ENCODE measurements at places on chromosomes 7 and 10.
A peak's percentile ranks its signal among the peaks of the same experiment; 100 is the strongest.

- no peak for DNase-seq
Observed at GRCh38 chr7:36037121-36037662, 115.9 kb upstream of the EEPD1 start.

- DNase-seq = no peak
Observed at GRCh38 chr7:116317907-116318306, 107.6 kb downstream of the TES start.

- no peak for DNase-seq
Observed at GRCh38 chr7:92669616-92670165, 79.5 kb upstream of the FAM133B start.

- DNase-seq = no peak
Observed at GRCh38 chr10:114823077-114823463, 1.5 kb downstream of the FHIP2A start.

DNA sequence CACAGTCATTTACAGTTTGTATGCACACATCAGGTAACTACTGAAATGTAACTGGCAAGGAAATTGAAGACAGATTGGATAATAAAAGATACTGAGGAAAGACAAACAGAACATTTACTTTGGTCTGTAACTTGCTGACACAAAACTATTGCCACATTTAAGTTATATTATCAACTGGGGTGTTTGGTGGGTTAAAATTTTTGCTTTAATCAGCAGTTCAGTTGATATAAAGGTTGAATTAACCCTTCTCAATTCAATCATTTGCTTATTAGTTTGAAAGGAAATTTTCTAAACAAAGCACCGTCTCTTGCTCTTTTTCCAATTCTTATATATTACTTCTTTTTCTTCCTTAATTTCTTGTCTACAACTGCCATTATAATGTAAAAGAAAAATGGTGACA is 102.4 kb downstream of the TMEM26 start:
- no peak for DNase-seq

- peak; percentile 13 for DNase-seq
Observed at GRCh38 chr7:128164061-128164954, 76.8 kb upstream of the LEP start.

- DNase-seq = no peak
Observed at GRCh38 chr10:113539789-113540188, 13.1 kb upstream of the HABP2 start.

DNA sequence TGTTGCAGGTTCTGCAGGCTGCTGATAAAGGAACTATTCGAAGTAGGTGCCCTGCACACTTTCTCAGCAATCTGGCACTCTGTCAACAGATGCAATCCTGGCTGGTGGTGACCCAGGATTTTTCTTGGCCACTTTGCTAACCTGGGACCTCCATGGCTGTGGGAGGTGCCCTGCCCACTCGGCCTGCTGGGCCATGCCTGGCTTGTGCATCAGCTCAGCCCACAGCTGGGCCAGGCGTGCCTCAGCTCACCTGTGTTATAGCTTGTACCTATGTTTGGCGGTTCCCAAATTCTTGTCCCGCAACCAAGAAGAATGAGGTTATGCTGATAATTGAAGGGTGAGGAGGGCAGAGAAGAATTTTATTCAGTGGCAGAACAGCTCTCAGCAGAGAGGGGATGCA is 141.7 kb downstream of the NPY start:
- DNase-seq = no peak

GRCh38 chr10:79060641-79061255 is 8.0 kb upstream of the ZMIZ1 start:
- no peak for DNase-seq

DNA sequence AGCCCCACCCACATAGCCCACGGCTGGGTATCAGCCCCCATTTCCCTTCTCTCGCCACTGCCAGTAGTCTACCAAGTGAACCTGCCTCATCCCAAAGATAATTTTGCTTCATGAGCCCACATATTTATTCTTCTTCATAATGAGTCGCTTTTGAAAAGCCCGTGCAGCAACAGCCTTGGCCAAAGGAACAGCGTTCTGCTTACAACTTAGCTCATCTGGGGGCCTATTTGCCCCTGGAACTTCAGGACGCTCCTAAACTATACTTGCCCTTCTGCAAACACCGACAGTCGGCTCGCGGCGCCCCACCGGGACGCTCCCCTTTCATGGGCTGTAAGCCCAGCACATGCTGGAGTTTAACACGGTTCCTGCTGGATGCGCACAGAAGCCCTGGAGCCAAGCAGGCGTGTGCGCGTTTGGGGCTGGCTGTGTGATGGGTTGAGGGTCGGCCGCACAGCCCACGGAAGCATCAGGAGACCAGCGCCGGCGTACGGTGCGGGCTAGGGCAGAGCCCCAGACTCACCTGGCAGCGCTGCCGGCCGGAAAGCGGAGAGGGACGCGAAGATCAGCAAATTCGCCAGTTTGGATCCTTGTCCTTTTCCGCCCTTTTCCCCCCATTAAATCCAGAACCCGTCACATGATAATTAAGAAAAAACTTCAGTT is 370 bp downstream of the TMEM60 start:
- DNase-seq = peak; percentile 46

DNA sequence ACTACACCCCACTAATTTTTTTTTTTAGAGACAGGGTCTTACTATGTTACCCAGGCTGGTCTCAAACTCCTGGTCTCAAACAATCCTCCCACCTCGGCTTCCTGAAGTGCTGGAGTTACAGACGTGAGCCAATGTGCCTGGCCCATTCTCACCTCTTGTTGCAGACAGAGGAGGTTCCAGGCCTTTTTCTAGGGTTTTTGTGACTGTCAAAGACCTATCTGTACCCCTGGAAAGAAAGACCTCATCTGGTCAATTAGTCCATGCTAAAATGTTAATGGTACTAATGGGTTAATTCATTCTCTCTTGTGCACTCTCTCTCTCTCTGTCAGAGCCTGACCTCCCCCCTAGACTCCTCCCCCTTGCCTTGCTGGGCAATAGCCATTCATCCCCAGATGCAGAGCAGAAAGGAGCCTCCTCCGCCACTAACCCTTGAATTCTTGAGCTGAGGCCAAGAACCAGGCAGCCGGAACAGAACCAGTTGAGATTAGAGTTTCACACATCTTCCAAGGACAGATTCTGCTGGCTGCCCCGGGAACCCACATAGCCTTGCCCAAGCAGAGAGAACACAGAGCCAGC is 209.7 kb downstream of the SKIDA1 start:
- DNase-seq = no peak

GRCh38 chr10:93452143-93452542 is 30.0 kb downstream of the MYOF start:
- no peak for DNase-seq

GRCh38 chr10:74058071-74058470 is 60.2 kb downstream of the VCL start:
- no peak for DNase-seq

DNA sequence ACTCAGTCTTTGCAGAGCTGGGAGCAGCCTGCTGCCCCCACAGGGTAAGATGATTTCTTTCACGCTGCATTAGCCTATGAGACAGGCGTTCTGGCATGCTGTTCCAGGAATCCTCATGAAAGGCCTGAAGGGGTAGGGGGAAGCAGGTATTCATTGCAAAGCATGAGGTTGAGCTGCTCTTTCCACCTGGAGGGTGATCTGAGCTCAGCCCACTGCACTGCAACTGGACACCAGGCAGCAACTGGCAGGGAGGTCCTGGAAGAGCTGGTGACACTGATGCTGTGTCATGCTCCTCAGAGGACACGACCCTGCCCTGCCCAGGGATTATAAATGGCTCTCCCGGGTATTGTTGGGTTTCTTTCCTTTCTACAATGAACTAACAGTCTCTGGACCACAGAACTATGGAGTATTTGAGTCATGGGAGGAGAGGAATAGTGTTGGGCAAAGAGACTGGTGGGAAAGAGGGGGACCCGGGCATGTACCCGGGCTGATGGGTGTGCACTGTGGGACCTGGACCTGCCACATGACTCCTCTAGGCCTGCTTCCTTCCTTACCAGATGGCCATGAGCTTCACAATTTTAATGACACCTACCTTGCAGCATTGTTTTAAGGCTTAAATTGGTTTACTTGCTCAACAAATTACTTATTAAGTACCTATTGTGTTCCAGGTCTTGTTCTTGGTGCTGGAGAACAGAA is 24.3 kb downstream of the SLC25A28 start:
- DNase-seq = no peak

- DNase-seq = no peak
Observed at GRCh38 chr7:22594020-22594419, 94.0 kb upstream of the STEAP1B start.

DNA sequence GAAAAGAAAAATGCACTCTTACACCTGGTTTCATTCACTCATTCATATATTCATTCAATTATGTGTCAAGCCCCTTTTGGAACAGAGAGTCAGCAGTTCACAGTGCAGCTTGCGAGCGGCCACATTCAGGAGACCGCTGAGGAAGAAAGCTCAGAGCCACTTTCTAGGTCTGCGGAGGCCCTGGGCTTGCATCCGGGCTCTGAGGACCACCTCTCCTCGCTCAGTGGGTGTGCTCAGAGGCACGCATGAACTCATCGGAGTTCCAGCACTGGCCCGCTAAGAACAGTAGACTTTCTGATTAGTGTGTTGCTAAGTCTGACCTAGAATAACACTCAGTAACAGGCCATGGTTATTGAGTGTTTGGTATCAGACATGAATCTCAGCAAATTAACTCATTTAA is 1.8 kb upstream of the FAM107B start:
- DNase-seq = no peak

GRCh38 chr7:55078465-55079372 is 59.9 kb downstream of the EGFR start:
- DNase-seq = no peak

DNA sequence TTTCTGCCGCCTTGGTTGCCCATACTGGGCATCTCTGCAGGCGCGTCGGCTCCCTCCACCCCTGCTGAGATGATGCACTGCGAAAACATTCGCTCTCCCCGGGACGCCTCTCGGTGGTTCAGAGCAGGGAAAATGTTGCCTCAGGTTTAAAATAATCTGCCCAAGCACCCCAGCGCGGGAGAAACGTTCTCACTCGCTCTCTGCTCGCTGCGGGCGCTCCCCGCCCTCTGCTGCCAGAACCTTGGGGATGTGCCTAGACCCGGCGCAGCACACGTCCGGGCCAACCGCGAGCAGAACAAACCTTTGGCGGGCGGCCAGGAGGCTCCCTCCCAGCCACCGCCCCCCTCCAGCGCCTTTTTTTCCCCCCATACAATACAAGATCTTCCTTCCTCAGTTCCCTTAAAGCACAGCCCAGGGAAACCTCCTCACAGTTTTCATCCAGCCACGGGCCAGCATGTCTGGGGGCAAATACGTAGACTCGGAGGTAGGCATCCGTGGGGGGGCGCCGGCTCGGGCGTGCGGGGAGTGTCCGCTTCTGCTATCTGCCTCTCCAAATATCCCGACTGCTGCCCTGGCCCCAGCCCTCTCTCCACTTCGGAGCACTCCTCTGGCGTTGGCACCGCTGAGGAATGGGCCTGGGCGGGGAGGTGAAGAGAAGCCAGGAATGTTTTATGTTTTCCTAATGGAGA is at the start of gene CAV1:
TSS of gene CAV1 (plus strand) at position 428 of the 689 bp plus-strand sequence. CDS start at position 455, 27 bp downstream.
- peak; percentile 35 for DNase-seq

DNA sequence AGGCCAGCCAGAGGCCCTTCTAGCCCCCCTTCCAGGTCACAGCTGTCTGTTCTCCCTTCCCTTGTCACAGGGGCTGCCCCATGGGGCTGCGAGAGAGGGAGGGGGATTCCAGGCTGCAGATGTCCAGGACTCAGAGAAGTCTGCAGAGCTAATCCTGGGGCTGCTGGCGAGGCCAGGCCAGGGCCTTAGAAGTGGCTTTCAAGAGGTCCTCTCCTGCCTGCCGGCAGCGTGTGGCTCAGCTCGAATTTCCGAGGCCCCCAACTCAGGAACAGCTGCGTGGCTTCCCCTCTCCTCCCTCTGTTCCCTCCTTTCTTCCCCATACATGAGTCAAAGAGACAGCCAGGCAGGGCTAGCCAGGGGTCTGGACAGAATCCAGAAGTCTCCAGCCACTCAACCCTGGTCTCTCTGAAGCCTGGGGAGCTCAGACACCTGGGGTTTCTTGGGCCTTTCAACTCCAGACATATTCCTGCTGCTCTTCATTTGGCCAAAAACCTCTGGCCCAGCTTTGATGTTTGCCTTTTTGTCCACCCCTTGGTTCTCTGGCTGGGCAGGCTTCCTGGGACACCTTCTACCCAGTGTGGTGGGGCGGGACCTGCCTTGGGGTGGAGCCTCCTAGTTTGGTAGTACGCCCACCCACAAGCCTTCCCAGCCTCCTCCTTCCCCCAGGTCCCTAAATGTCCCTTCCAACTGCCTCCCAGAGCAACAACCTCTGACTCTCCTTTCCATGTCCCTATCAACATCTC is 21.8 kb upstream of the EIF5AL1 start:
- no peak for DNase-seq

DNA sequence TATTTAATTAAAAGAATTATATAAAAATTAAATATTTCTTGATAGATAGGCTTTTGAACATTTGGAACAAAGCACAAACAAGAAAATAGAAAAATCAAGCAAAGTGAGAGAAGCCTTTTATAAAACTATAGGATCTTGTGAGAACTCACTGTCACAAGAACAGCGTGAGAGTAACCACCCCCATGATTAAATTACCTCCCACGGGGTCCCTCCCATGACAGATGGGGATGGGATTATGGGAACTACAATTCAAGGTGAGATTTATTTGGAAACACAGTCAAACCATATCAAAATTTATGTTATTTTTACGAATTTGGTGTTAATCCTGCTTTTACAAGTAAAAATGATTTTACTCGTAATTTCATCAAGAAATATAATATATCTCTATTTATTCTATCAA is 1136.1 kb upstream of the POT1 start:
- no peak for DNase-seq

DNA sequence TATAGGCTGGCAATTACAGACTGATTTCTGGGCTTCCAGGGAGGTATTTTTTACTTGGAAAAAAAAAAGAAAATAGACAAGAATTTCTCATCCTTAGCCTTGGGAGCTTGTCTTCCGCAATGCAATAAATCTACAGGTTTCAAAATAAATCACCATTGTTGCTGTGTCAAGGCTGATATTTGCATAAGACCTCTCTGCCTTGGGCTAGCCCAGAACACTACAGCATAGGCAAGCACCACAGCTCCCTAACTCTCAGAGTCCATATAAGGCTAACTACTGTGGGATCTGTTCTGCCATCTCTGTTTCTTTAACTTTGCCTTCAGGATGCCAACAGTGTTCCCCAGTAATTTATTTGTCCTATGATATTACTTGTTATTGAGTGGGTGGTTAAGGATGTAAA is 64.4 kb downstream of the ZWINT start:
- no peak for DNase-seq

DNA sequence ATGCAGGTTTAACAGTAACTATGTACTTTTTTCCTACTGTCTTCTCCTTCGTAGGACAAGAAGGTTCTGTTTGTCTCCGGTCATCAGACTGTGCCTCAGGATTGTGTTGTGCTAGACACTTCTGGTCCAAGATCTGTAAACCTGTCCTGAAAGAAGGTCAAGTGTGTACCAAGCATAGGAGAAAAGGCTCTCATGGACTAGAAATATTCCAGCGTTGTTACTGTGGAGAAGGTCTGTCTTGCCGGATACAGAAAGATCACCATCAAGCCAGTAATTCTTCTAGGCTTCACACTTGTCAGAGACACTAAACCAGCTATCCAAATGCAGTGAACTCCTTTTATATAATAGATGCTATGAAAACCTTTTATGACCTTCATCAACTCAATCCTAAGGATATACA is 2.4 kb downstream of the DKK1 start:
- no peak for DNase-seq

GRCh38 chr7:95157381-95157780 is 167.0 kb downstream of the PON1 start:
- no peak for DNase-seq

- DNase-seq = peak; percentile 74
Observed at GRCh38 chr7:142785841-142786250, 15.1 kb downstream of the PRSS2 start.

Data from stimulated activated CD4-positive, alpha-beta T cell treated with anti-CD3 and anti-CD28 coated beads, Interleukin-2, amount 100 ng/mL, for 24 hours (primary cell).